DND-41 (cell line): ENCODE measurements at places on chromosomes 11 and 22.

DNA sequence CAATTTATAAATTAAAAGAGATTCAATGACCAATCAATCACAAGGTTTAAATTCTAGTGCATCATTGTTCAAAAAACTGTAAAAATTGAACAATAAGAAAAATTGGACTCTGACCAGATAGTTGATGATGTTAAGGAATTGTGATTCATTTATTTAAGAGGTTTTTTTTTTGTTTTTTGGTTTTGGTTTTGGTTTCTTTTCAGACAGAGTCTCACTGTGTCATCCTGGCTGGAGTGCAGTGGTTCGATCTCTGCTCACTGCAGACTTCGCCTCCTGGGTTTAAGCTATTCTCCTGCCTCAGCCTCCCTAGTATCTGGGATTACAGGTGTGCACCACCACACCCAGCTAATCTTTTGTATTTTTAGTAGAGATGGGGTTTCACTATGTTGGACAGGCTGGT lies 17.1 kb upstream of the EIF3M start:
- DNase-seq = peak; percentile 35

GRCh38 chr11:65870706-65871681 lies 1.6 kb downstream of the EFEMP2 start:
- DNase-seq = no peak

DNA sequence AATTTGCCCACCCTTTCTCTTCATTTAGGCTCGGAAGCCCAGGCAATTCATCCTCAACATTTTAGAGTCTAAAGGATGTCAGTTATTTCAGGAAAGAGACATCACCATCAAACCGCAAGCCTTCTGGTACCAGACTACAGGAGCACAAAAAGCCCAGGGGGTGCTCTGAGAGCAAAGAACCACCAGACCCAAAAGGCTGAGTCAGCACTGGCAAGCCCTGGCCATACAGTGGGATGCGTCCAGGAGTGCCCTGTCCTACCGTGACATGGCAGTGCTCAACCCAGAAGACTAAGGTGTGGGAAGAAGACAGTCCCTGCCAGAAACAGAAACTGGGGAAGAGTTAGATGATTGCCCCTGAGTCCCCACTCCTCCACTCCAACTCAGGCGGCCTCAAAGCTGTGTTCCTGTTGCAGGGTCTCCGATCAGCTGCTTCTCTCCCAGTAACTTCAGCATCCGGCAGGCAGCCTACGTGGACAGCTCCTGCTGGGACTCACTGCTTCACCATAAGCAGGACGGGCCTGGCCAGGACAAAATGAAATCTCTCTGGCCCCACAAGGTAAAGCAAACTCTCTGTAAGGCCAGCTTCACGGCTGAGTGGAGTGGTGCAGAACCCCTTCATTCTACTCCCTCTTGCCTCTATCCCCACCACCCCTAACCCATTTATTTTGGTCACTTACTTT lies 1.5 kb downstream of the PANX3 start:
- no peak for DNase-seq

DNA sequence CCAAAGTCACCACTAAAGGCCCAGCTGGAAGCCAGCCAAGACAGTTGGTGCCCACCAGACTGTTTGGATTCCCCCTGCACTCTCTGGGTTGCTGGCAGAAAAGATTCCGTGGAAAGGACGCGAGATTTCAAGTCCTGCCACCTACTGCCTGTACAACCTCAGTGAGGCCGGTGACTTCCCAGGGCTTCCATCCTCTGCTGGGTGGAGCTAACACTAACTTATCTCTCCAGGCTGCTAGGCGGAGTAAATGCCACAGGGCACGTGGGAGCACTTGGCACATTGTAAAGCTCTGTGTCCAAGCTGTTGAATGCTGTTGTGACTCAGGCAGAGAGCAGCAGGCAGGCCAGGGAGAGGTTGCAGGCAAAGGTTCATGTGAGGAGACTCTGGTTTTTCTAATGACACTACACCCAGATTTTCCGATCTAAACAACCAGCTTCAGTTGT lies 50.9 kb upstream of the CDON start:
- DNase-seq = no peak

DNA sequence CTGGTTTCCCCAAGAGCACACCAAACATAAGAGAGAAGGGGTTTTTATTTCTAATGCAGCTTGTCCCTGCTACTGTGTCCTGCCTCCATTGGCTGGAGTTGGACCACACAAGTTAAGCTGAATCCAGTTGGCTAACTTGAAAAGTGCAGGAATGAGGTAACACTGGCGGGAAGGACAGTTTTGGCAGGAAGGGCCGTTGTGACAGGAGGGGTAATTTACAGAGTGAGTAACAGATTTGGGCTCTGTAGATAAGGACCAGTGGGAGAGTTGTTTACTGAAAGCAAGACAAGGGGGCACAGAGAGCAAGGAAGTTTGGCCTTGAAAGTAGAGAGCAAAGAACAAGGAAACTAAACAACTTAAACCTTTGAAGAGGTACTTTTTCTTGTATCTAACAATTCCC lies 1623.3 kb upstream of the RAG2 start:
- no peak for DNase-seq

DNA sequence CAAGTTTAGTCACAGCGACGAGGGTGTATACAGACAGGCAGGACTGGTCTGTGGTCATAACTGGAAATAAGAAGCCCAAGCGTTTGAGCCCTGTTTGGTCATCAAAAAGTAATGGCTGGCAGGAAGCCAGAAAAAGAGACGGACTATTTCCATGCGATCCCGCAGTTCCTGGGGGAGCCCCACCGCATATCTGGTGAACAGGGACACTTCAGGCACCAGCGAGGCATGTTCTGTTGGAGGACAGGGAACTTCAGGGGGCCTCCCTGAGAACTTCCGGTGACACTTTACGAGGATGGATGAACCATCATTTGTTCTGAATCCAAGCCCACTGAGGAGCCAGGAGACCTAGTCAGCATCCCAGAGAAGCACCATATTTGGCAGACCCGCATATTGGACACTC lies 29.7 kb upstream of the TRIM29 start:
- no peak for DNase-seq

DNA sequence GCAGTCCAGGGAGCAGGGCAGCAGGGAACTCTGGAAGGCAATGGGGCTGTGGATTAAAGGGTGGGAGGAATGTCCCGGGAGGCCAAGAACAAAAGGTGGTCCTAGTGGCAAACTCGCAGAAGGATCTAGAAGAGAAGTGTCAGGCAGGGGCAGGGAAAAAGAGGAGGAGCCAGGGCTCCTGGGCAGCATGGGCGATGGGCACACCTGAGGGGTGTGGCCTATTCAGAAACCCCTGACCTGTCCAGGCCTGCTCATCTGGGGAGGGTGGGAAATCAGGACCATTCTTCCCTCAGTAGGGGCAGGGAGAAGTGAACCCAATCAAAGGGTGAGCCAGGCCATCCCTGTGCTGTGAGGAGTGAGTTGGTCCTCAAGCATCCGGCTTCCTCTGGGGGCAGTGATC lies 108.6 kb downstream of the TRIM29 start:
- DNase-seq = no peak

DNA sequence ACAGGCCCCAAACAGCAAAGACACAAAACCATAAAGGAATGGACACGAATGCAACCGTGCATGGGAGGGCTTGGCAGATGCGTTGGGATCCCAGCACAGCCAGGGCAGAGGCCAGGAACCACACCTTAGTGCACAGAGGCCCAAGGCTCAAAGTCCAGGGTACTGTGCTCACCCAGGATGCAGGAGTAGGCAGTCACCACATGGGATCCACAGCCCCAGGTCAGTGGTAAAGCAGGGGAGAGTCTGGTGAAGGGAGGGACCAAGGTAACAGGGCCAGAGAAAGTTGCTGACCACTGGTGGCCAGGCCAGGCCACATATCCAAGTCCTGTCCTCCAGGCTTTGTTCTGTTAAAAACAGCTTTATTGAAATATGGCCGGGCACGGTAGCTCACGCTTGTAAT lies 6.5 kb upstream of the CERK start:
- DNase-seq = no peak

DNA sequence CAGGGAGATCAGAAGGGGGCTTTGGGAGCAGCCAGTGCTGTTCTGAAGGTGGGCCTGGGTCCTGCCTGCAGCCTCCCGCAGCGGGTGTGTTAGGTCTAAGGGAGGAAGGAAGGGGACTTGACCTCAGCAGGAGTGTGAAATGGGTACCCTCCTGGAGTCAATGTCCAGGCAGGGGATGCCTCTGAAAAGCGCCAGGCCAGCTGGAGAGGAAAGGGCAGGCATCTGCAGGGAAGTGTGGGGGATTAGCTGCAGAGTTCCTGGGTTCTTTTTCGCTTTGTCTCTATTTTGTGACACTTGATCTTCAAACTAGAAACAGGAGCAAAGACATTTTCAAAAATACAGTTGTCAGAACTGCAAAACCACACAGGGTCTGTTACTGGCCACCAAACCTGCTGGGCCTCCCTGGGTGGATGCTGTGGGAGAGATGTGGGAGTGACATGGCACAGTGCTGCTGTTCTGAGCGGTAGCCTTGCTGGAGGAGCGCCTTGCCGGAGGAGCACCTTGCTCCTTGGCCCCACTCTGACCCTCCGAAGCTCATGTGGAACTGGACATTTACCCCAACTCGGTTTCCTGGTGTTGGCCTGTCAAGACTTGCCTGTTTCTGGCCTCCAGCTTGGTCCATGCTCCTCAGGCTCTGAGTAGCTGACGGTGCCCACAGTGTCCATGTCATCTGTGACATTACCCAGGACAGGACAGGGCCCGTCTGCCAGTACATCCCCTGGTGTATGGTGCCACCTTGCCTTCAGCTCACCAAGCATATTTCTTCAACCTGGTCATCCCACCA lies 25.9 kb downstream of the MED15 start:
- DNase-seq = no peak

DNA sequence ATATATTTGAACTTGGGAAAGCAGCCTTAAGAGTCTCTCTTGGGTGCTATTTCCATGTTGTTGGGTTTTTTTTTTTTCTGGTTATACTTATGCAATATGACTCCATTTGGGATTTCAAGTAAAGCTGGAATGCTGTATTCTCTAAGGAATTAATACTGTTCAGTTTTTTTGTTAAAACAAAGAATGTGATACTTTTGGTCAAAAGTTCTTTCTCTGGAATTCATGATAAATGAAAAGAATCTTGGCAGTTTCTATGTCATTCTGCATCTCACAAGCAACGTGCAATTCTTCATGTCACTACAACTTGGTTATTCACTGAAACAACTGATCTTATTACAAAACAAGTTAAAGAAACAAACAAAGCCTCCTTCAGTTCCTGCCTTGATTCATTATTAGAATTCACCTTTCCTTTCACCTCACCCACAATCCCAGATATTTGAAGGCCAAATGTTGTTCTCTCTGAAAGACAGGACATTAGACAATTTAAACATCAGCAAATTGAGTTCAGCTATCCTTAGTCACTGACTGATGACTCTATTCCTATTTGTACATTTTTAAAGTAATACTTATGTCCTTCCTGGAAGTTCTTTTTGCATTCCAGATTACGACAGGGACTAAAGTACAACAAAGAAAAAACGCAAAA lies 176.2 kb downstream of the SBF2 start:
- no peak for DNase-seq

GRCh38 chr11:41999066-41999465 lies 539.6 kb upstream of the LRRC4C start:
- no peak for DNase-seq

GRCh38 chr11:12205330-12205729 lies 94.9 kb downstream of the MICAL2 start:
- DNase-seq = no peak

DNA sequence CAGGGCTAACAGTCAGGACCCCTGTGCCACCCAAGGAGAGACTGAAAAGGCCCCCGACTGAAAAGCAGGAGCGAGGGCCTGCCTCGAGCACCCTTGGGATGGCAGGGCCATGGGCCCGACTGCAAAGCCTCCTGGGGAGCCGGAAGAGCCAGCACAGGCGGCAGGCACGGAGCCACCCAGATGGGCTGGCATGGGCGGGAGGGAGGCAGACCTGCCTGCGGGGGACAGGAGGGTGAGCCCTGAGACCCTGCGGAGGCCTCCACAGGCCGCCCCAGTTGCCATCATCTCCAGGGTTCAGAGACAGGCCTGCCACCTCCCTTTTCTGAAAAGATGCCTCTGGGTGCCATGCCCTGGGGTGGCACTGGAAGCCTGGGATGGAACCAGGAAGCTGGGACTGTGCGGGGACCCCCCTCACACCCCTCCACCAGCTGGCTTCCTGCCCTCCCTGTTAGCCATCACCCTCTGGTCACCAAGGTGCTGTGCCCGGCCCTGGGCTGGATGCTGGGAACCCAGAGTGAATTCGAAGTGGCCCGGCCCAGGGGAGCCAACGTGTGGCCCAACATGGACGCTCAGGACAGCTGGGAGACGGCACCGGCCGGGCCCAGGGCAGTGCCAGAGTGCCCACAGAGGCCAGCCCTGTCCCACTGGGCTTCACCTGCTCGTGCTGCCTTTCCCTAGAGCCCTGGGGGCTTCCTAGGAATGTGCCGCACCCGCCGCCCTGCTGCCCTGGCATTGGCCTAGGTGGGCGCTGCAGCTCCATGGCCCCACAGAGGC lies 13.8 kb downstream of the TSPAN32 start:
- DNase-seq = no peak
